ENCODE measurements at places on chromosomes 11 and 22.
A peak's percentile ranks its signal among the peaks of the same experiment; 100 is the strongest.

DNA sequence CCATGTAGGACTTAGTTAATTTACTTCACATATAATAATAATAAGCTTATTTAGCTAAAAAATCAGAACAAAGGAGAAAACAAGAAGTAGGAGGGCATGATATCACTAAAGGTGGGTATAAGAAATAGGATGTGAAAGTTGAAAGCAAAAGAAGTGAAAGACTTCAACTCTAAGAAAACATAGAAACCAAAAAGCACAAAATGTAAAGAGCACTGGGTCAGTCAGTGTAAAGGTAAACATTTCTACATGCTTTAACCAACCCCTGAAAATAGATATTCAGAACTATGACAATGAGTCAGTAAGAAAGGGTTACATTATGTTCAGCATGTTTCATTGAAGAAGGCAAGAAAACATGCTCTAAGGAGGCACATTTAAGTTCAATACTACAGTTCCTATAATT is 298.8 kb downstream of the SWAP70 start:
- DNase-seq = no peak

- no peak for DNase-seq
Measured at GRCh38 chr11:75601494-75601893, 39.4 kb downstream of the SERPINH1 start.

- DNase-seq = no peak
Measured at GRCh38 chr11:106986261-106986660, 32.0 kb downstream of the GUCY1A2 start.

DNA sequence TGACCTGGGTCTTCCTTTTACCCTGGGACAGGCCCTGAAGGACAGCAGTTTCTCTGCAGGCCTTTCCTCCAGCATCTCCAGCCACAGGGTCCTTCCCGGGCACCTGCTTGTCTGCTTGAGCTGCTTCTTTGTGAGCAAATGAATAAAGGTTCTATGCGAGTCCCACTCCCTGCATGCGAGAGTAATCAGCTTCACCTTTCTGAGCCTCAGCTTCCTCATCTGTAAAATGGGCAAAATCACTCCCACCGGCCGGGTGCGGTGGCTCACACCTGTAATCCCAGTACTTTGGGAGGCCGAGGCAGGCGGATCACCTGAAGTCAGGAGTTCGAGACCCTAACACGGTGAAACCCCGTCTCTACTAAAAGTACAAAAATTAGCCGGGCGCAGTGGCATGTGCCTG is 31.1 kb downstream of the IFT27 start:
- DNase-seq = no peak

DNA sequence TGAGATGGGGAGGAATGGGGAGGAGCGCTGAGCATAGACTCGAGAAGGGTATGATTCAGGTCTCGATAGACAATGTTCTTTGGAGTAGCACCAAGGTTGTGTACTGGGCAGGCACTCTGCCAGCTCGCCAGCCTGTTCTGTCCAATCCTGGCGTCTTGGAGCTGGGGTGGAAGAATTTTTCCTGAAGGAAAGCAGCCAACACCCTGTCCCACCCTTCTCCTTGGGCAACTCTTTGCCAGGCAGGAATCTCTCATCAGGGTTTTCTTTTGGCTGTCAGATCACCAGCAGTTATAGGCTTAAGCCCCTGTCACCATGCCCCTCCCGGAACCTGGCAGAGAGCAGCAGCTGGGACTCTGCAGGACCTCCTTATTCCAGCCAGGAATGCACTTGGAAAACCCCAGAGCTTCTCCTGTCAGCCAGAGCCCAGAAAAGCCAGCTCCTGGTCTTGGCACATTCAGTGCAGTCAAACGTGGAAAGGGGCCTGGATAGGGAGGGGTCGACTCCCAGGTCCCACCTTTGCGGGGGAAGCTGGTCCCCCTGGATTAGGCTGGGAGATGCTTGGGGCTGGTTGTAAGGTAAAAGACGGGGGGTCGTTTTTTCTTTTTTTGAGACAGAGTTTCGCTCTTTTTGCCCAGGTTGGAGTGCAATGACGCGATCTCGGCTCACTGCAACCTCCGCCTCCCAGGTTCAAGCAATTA is 14.4 kb upstream of the SPTBN2 start:
- no peak for DNase-seq

GRCh38 chr11:78261828-78262227 is 73.1 kb downstream of the USP35 start:
- no peak for DNase-seq

GRCh38 chr11:113874581-113875233 is 665 bp downstream of the USP28 start:
- DNase-seq = peak; percentile 2

DNA sequence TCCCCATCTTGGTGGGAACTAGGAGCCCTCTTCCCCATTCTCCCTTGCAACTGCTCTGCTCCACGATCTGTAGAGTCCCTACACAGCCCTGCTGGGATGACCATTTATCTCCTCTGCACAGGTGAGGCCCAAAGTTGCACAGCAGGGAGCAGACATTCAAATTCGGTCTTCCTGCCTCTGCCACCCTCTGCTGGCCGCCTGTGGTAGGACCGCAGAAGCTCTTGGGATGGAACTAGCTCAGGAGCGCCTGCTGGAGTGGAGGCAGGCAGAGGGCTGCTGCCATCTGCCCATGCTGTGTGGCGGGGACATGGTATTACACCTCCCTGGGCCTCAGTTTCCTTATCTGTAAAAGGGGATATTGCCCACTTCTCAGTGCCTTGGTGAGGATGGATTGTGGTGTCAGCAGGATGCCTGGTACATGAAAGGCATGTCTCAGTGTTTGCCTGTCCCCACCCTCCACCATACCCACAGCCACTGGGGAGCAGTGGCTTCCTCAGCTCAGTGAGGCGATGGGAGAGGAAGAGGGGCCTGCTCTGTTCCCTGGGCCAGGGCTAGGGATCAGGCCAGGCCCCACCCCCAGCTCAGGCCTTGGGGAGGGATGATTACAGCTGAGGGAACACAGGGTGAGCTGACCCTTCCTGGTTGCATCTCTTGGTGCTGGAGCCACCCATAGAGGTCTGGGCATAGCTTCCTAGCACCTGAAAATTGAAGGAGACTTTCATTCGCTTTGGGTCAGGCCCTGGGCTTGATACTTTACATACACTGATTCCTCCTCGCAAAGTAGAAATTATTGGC is 11.3 kb upstream of the OMP start:
- peak; percentile 55 for DNase-seq

DNA sequence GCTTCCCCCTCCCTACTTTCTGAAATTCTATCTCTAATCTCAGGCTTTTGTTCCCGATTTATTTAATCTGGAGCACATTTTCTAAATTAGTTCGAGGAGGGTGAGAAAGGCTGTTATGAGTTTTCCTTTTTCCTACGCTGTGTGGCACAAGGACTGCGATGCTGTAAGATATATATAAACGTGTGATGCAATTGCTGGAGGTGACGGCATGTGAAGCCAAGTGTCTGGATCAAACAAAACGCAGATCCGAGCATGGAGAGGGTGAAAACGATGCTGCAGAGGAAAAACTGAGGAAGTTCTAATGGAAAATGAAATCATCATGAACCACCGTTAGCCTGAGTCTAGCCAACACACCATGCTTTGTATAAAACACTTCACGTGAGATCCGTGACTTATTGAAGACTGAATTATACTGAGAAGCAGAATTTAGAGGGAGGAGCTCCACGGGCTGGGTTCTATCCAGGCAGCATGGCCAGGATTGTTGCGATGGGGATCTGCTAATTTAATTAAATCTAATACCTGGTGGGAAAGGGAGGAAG is 4.4 kb downstream of the PKNOX2 start:
- no peak for DNase-seq

GRCh38 chr11:85718126-85718943 is 32.3 kb upstream of the CCDC89 start:
- no peak for DNase-seq

GRCh38 chr11:47220401-47220821 is 5.6 kb downstream of the DDB2 start:
- DNase-seq = no peak

DNA sequence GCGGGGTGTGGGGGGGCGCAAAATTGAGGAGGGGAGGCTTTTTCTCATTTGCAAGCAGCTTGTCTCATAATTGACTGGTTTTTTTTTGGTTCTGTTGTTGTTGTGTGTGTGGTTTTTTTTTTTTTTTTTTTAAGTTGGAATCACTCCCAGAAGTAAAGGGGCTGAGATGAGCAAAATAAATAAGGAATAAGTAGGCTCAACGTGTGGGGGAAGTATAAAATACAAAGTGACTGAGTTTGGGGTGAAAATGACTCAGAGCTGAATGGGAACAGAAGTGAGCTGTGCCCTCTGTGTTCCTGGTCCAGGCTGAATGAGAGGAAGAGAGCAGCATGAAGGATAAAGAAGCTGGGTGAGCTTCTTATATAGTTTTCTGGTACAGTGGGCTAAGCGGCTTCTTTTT is 90.0 kb downstream of the GRIK4 start:
- DNase-seq = no peak

- DNase-seq = no peak
Measured at GRCh38 chr11:119615003-119615881, 113.8 kb downstream of the NECTIN1 start.

GRCh38 chr11:70628855-70629844 is 230.8 kb downstream of the CTTN start:
- no peak for DNase-seq

DNA sequence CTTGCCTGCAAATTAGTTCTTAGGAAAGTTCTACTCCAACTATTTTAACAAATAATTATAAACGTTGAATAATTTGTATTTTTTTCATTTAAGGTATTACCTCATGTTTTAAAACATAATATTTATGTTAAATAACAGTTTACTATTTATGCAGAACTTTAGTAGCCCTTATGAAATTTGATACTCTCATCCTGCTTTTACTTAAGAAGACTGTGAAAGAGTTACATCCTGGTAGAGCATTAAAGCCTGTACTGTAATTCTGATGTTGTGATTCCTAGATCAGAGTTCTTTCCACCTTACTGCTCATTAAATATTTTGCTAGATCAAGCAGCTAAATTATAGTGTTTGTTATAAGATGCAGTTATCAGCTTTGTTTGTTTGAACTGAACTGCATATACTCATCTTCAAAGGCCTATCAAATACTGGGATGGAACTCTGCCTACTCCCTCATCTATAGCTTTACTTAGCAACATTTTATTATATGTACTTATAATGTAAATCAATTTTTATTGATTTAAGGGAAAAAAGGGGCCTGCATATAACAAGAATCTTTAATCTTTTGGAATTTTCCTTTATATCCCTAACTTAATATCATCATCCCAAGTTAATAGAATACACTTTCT is 304.2 kb downstream of the DYNC2H1 start:
- DNase-seq = no peak

DNA sequence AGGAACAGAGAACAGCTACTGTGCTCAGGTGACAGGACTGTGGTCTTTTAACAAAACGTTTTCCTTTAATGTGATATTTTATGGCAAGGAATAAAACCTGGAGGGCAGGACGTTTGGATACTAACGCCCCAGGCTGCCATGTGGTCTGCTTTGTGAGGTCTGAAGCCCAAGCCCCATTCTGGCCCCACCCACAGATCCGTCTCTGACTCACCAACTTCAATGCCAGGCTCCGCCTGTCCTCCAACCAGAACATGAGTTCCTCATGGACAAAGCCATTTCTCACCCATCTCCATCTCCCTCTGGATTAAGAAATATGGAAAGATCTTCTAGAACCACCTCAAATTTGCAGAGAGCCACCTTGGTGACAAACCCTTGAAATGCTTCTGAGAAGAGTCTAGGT is 148.8 kb downstream of the CRYBB2 start:
- no peak for DNase-seq

GRCh38 chr11:117900121-117900648 is 23.7 kb upstream of the FXYD6 start:
- no peak for DNase-seq

GRCh38 chr11:108131993-108132392 is 10.6 kb downstream of the ACAT1 start:
- no peak for DNase-seq

DNA sequence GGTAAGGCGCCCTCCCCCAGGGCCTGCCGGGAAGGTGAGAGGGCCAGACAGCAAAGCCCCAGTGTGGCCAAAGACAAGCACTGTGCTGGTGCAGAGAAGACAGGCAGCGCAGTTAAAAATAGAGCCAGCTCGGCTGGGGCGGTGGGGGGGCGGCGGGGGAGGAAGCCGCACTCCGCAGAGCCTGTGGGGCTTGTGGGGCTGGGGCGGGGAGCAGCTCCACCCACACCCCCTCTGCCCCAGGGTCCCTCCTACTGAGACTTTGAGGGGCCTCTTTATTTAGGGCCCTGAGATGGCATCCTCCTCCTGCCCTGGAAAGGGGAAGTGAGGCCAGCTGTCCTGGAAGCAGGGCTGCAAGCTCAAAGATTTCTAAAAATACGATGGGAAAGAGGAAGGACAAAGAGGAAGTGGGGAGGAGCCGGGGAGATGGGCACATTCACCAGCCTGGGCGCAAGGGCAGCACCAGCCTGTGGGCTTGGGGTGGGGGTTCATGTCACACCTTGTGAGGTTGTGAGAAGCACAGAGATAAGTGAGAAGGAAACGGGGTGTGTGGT is 2.6 kb downstream of the CYTH4 start:
- DNase-seq = no peak

- no peak for DNase-seq
Measured at GRCh38 chr22:48368975-48369525, 1458.6 kb downstream of the BRD1 start.

- DNase-seq = no peak
Measured at GRCh38 chr11:46896719-46897406, 21.5 kb downstream of the LRP4 start.

DNA sequence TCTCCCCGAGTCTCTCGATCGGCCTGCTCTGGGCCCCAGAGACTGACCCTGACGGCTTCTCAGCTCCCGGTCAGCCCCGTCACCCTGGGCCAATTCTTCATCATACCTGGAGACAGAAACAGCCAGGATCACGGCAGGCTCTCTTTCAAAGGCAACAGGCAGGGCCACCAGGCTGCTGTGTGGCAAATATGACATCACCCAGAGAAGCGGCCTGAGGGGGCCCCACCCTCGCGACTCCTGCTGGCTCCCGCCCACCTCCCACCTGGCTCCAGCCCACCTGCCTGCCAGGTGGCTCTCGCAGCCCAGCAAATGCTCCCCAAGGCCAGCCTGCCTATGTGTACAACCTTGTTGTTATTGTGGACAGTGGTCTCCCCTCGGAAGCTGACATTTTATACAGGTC is 24.9 kb upstream of the PACSIN2 start:
- DNase-seq = no peak

DNA sequence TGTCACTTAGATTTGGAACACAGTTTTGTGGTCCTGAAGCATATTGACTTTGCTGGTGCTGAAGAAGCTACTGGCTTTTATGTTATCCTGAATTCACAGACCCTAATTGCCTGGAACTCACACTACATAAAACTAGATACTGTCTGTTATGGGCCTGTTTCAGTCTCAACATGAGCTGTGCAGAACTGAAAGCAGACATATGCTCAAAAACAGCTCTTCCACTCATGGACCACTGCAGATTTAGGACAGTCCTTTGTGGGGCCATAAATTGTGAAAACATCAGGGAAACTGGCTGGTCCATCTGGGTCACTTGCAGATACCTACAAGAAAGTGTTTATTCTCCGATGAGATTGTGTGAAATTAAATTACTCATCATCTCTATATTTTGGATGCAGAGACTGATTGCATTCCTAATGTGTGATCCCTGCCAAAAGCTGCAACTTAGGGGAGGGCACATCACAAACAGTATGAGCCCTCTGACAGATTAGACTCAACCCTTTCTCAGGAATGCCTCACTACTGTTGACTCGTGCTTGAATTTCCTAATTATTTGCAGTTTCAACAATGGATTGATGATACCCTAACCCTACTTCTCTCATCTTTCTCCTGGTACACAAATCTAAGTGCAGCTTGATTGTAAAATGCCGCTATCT is 10.2 kb upstream of the CLNS1A start:
- DNase-seq = no peak

GRCh38 chr11:2092956-2093412 is 46.2 kb downstream of the IGF2 start:
- DNase-seq = peak; percentile 17

- no peak for DNase-seq
Measured at GRCh38 chr11:12154871-12155668, 44.7 kb downstream of the MICAL2 start.

Data from stimulated activated CD8-positive, alpha-beta memory T cell treated with anti-CD3 and anti-CD28 coated beads, Interleukin-7, amount 100 ng/mL, for 4 hours (primary cell).